ENCODE measurements at places on chromosomes 12 and 14. TPM values are rescaled to one million over a fixed set of nuclear protein-coding genes. Genes with fewer than 3 reads are reported as not detected.

The HCAR2 gene
- not detected for polyA plus RNA-seq

The AQP6 gene
- not detected for polyA plus RNA-seq

The SERPINA12 gene
- not detected for polyA plus RNA-seq

DNA sequence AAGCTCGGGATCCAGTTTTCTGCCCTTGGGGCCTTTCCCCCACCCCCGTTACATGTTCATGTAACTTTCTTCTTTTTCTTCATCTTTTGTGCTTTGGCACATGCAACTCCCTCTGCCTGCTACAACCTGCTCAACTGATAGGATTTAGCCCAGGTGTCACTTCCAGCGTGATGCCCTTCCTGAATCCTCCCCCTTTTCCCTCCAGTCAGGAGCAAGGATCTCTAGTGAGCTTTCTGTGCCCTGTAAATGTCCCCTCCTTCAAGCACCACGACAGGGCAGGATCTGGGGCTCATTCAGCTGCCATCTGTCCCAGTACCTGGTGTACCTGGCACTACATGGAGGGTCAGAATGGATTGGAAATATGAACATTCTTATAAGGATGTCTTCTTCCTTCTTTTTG is 15.3 kb downstream of the PELI2 start:
- no peak for DNase-seq

DNA sequence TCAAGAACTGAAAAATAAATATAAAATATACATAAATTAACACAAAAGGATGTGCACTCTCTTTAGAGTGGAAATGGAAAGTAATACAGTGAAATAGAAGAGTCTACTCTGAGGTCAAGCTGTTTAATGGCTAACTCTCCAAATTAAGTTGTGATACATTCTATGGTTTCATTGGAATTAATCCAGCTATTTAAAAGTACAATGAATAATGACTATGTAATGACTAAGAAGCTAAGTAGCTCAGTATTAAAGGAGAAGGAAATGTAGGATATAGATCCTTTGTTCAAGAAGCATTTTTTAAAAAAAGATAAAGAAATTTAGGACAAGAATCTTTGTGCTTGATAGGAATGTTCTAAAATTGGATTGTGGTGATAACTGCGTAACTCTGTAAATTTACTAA is 85.3 kb downstream of the LRP6 start:
- no peak for DNase-seq

DNA sequence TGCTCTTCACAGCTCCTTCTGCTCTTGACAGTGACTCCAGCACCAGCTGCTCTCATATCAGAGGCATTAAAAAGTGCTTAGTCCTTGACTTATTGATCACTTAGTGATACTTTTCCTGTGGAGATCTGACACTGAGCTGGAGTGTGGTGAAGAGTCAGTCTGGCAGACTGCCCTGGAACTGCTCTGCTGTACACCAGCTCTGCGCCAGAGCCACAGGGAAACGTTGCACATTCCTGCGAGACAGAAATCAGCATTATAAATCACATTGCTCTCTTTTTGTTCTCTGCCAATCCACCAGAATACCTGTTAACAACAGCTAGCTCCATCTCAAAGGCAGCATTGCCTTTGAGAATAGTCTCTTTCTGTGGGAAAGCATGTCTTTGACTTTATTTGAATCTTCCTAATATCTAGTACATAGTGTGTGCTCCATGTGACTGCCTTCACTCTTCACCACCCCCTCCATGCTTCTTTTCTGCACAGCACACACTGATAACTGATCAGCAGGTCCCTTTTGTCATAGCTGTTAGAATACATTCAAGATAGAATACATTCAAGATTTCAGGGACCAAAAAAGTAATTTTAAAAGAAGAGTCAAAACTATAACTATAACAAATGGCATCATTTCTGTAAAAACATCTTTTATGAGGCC is 48.2 kb upstream of the VSX2 start:
- DNase-seq = no peak

- no peak for DNase-seq
Observed at GRCh38 chr12:82758749-82759330, 72.1 kb downstream of the TMTC2 start.

- no peak for DNase-seq
Observed at GRCh38 chr12:94504386-94504785, 44.7 kb upstream of the CEP83 start.

GRCh38 chr12:120100630-120101029 is 15.9 kb downstream of the RAB35 start:
- DNase-seq = no peak

DNA sequence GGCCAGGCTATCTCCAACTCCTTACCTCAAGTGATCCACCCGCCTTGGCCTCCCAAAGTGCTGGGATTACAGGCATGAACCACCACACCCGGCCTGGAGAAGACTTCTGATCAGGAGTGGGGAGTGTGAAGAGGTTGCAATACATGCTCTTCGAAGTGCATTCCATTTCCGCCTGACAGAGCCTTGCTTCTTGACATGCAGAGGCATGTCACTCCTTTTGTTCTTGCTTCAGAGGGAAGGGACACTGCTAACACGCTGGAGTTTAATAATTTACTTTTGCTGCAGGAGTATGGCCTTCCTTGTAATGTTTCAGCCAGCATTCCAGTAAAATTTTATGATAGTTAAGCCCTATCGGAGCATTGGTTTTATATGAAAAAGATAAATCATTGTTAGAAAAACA is 74.9 kb downstream of the SLC25A47 start:
- no peak for DNase-seq

DNA sequence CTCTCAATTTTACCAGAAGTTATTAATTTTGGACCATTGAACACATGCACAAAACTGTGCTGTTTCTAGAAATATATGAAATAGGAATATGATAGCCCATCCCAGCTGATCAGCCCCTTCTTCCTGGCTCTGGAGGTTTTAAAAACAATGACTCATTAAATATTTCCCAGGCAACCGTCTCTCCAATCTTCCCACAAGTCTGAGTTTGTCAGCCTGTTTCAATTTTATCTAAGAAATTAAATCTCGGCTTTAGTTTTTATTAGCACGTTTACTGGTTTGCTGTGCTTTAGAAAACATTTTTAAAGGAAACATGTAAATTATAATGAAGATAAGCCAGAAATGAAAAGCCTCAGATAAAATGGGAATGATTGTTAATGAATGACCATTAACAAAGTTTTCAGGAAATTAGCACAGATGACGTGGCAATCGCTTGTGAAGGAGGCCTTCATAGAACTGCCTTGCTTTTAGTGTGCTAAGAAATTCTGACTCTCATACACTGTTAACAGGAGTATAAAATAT is 89.3 kb upstream of the RAP1B start:
- DNase-seq = peak; percentile 68

GRCh38 chr14:99157676-99158075 is 114.3 kb downstream of the BCL11B start:
- no peak for DNase-seq

- no peak for DNase-seq
Observed at GRCh38 chr14:35317820-35318219, 25.6 kb downstream of the PSMA6 start.

DNA sequence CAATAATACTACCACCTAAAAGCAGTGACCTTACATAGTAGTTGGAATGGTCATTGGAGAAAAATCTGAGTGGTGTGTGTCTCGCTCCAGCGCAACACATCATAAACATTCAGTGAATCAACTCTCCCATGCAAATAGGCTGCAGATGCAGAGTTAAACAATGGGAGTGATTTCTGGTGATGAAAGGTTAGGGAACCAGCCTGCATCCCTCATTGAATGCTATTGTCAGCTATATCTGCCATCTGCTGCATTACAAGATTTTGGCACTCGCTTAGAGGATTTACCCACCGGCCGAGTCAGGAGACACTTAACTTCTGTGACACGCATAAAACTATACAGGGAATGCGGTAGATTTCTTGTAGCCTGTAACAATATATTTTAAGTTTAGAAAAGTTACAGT is 900.9 kb downstream of the FLRT2 start:
- DNase-seq = no peak

GRCh38 chr12:105273601-105274000 is 37.6 kb upstream of the APPL2 start:
- no peak for DNase-seq

- no peak for DNase-seq
Observed at GRCh38 chr14:29339494-29340172, 573.0 kb downstream of the FOXG1 start.

Measured in BJ (cell line).